ENCODE measurements at places on chromosomes 12 and 14.

DNA sequence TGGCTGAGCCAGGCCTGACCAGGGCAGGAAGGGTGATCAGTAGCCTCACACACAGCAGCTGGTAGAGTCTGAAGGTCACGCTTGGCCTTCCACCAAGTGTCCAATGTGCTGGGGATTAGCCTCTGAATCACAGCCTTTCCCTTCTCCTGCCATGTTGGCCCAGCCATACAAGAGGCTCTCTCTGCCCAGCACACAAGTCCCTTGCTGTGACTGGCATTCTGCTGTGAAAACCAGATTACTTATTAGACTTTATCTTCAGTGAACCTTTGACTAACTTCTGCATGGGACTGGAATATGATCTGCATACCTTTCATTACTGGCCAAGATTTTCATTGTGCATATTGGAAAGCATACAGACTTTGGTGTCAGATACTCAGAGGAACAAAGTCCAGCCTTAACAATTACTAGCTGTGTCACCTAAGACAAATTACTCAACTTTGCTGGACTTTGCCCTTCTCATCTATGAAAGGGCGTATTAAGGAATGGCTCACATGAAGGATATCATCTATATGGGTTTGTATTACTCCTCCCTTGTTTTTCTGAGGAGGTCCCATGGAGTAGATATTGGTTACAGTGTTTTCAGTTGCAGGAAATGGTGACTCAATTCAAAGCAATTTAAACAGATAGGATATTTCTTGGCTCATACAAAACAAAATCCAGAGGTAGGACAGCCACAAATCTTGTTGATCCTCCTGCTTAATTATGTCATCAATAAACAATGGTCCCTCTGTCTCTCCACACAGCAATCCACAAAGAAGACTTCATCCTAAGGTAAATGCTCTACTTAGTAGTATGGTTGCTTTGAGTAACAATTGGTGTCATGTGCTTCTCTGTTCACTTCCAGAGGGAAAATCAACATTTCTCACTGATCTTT is 99.6 kb downstream of the DYRK2 start:
- no peak for DNase-seq

DNA sequence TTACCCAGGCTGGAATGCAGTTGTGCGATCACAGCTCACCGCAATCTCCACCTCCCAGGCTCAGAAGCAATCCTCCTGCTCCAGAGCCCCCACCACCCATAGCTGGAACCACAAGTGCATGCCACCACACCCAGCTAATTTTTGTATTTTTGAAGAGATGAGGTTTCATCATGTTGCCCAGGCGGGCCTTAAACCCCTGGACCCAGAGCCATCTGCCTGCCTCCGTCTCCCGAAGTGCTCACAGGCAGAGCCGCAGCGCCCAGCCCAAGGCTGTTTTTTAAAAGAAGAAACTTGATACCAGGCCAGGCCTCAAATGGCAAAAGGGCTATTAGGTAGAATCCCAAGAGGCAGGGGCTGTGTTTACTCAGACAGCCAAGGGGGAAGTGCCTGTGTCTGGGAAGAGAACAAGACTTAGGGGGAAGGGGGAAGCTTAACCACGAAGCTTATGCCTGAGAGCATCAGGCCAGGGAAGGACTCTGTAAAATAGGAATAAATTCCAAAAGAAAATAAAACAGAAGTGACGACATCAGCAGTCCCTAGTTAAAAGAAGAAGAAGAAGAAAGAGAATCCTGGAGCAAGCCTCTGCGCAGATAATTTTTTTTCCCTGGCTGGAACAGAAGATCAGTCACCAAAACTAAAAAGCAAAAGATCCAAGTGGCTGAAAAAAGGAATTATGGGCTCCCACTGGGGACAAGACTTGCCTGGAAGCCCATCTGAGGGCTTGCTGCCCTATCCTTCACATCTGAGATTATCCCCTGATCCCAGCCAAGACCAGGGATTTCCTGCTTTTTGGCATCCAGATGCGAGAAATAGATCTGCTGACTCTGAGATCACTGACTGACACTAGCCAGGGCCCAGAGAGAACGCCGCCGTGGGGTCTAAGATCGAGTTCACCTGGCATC is 170.5 kb downstream of the NDUFA12 start:
- DNase-seq, result peak; percentile 73

GRCh38 chr12:94595152-94595551 is 55.2 kb downstream of the TMCC3 start:
- no peak for DNase-seq

DNA sequence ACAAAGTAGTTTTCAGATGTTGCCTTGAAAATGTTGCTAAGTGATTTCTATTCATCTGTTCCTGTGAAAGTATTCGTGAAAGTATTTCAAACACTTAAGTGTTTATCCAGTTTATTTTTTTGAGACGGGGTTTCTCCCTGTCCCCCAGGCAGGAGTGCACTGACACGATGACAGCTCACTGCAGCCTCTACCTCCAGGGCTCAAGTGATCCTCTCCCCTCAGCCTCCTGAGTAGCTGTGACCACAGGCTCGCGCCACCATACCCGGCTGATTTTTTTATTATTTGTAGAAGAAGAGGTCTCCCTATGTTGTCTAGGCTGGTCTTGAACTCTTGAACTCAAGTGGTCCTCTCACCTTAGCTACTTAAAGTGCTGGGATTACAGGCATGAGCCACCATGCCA is 1.7 kb downstream of the ZDHHC17 start:
- DNase-seq, result no peak

DNA sequence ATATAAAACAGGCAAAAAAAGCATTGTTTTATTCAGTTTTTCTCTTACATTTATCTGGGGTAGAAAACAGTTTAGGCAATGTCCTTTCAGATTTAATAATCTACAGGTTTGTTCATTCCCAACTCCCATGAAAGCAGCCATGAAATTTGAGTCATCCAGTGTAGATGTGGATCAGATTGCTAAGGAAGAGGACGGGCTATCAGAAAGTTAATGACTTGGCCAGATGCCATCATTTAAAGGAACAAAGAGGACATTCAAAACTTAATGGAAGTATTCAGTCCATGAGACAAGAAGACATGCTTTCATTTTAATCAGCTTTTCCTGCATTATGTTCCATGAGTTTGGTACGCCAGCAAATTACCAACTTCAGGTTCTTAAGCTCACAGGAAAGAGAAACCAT is 31.1 kb upstream of the POC1B start:
- DNase-seq, result no peak

DNA sequence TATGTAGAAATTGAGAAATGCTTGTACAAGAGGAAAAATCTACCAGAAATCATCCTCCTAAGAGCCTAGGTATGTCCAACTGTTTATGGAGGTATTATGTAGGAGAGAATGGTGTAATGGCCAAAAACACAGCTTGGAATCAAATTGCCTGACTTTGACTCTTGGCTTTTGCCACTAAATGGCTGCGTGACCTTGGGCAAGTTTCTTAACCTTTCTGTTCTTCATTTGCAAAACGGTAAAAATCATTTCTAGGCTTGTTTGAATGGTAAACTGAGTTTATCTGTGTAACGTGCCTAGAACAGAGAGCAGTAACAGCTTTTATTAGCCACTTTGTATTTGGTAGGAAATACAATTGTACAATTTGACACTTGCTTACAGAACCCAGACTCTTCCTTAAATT is 4.9 kb upstream of the GRIP1 start:
- DNase-seq, result no peak

- DNase-seq, result peak; percentile 83
These were observed 25.3 kb downstream of the CMKLR1 start for GRCh38 chr12:108313606-108314351.

- DNase-seq, result no peak
These were observed 119.7 kb upstream of the DNM1L start for GRCh38 chr12:32559434-32559833.

GRCh38 chr14:69543341-69544115 is 31.1 kb downstream of the CCDC177 start:
- DNase-seq, result peak; percentile 83

DNA sequence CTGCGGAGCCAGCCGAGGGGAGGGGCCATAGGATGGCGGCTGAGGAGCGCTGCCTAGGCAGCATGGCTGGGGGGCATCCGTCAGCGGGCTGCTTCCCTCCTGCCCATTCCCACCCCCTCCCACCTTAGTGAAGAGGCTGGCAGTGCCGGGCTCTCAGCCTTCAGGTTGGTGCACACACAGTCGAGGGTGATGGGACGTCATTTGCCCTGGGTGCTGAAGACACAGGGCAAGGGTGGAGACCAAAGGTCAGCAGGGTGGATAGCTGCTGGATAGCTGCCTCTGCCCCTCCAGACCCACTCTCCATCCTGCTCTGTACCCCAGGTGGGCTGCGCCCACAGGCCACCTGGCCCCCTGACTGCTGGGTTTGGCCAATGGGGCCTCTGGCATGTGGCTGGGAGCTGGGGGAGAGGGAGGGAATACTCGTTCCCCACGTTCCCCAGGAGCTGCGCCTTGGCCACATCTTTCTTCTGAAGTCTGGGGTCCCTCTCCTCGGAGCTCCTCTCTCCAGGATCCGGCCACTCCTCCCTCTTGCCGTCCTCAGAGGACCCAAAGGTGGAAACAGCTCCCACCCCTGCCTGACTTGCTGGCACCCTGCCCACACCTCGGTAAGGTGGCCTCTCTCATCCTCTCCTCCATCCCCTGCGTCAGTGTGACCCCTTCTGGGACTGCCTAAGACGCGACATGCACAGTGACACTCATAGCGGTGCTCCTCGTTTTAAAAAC is 11.2 kb upstream of the CDC42BPB start:
- DNase-seq, result no peak

GRCh38 chr12:2541631-2542204 is 253.1 kb upstream of the FKBP4 start:
- DNase-seq, result no peak

- no peak for DNase-seq
These were observed 3.2 kb downstream of the SIX4 start for GRCh38 chr14:60720962-60721325.

GRCh38 chr14:69036757-69037506 is 57.8 kb upstream of the ACTN1 start:
- no peak for DNase-seq

GRCh38 chr12:61137677-61138414 is 1122.4 kb upstream of the USP15 start:
- no peak for DNase-seq

- no peak for DNase-seq
These were observed 3.5 kb upstream of the KCNK10 start for GRCh38 chr14:88326352-88327103.

- DNase-seq, result peak; percentile 57
These were observed 148.7 kb downstream of the ETV6 start for GRCh38 chr12:11798006-11798708.

- no peak for DNase-seq
These were observed 694.0 kb upstream of the USP15 start for GRCh38 chr12:61566183-61566582.

DNA sequence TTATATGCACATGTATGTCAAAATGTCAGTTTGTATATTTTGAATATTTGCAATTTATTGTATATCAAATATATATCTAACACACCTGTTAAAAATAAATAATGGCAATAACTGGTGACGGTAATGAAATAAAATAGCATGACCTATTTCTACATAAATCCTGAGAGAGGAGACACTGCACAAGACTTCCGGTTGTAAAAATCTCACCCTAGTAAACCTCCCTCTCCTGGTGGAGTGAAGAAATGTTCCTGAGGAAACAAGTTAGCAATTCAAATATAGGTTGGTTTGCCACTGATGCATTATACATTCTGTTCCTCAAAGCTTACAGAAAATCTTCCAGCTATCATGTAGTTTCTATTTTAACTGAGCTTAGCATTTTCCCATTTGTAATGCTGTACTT is 166.1 kb upstream of the SYT10 start:
- peak; percentile 34 for DNase-seq

DNA sequence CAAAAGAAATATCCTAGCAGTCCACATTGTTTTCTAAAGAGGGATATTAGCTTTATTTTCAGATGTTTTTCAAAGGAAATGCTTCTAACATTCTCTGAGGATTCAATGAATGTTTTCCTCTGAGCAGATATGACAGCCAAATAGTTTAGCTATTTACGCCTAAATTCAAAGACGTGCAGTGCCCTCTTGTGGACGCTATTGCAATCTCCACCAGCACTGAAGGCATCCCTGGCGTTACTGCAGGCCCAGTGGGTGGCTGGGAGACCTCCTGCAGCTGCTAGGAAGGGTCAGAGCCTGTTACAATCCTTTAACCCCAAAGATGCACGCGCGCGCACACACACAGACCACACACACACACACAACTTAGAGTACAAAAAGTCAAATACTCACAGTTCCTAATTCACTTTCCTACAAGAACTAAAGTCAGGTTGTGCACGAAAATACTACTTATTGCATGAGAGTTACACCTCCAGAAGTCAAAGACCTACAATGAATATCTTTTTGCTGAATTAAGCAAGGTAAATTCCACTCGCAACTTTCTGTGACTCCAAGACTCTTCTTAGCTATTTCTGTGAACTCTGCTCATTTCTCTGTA is 589.3 kb upstream of the TMEM132C start:
- peak; percentile 56 for DNase-seq

DNA sequence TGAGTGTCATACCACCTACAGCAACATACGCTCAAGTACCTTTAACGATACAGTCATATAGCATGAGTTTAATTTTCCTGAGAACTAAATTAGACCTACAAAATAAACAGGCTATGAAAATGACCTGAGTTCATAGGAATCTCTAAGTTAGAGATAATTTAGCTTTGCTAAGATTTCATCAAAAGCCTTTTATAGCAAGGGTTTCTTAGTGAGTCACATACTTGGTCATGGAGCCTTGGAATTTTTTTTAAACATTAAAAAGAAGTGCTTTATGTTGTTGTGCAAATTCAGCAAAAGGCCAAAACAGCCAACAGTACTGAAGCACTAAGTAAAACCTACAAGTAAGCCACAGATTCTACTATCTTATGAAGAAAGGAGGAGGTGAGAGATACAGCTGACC is 93.6 kb upstream of the FERMT2 start:
- DNase-seq, result no peak

DNA sequence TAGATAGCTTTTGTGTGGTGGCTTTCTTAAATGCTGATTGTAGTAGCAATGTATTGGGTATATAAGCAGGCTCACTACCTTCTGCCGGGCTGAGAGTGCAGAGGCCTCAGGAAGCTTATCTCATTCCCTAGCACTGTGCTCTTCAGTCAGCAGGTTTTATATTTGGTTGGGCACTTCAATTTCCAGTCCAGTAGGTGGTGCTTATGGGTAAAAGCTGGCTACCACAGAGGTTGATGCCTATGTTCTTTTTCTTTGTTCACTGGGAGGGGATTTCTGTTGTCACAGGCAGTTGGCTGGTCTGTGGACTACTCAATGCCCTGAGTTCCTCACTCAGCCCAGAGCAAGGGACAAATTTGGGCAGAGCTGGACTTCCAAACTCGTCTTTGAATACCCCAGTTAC is 43.0 kb upstream of the GLIPR1 start:
- DNase-seq, result peak; percentile 84

- no peak for DNase-seq
These were observed 26.0 kb downstream of the LRP6 start for GRCh38 chr12:12240662-12241340.

All from suppressor macrophage treated with lipopolysaccharide for 1 hour (primary cell).